Retina (tissue), 1 donor: ENCODE measurements at places on chromosomes 1 and 21.

DNA sequence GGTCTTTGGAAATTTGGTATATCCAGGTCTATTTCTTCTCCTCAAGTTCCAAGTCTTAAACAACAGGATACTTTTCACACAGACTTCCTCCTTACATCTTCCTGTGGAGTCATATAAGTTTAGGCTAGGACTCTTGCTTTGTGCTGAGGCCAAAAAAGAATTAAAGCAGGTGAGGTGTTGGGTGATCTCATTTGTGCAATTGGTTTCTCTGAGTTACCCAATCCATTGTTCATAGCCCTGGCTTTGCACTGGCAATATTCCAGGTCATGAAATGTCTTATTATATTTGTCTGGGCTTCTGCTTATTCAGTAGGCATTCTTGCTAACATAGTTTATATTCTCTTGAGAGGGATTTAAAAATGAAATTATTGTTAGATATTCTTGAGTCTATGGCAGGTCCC is 14.1 kb upstream of the KIAA0040 start:
- no peak for DNase-seq

DNA sequence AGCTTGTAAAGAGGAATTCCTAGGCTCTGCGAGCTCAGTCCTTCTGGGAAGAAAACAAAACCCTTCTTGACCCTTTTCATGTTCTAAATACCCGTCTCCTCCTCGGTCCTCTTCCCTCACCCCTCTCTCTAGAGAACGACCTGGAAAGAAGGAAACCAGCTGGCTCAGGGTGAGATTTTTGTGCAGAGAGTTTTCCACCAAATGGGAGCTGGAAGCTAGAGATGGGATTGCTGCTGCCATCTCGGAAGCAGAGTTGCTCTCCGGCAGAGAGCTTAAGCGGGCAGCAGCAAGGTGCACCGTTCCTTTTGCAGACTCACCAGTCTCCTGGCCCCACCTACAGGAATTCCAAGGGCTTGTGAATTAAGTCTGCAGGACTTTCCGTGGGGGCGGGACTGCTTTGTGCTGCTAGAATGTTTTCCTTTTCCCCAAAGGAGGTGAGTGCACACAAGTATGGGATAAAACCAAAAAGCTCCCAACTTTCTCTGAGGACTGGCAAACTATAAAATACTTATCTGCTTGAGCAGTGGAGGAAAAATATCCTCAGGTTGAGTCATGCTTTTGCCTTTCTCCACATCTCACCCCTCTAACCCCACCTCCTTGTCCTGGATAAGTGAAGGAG is 29.1 kb upstream of the KIAA0040 start:
- no peak for DNase-seq

- DNase-seq: no peak
Observed at GRCh38 chr1:173451981-173452380, 25.2 kb upstream of the PRDX6 start.

DNA sequence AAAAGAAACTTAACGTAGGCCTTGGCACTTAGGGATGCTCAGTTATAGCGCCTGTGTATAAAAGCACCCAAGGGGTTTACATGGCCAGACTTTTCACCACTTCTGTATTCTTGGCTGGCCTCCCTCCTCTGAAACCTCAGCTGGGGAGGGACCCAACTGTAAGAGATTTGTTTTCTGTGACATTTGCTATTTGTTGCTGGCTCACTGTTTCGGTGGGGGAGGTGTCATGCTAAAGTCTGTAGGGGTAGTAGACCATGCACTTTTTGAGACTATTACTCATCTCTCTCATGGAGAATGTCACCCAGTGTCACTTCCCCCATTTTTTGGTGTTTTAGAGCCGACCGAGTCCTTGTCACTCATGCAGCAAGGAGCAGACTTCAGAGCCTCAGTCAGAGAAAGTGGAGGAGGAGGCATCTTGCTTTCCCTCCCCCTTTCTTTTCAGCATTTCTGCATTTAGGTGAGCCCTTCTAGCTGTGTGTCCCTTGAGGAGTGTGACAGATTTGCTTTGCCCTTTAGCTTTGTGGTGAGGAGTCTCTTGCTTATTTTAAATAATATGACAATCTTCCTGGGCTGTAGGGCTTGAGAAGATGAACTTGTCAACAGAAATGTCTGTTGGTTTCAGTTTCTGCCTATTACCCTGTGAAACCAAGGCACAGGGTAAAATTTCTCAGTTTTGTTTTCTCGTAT is 160.1 kb downstream of the FASLG start:
- DNase-seq: no peak

GRCh38 chr1:20731057-20731991 is 1.2 kb downstream of the SH2D5 start:
- DNase-seq: no peak

DNA sequence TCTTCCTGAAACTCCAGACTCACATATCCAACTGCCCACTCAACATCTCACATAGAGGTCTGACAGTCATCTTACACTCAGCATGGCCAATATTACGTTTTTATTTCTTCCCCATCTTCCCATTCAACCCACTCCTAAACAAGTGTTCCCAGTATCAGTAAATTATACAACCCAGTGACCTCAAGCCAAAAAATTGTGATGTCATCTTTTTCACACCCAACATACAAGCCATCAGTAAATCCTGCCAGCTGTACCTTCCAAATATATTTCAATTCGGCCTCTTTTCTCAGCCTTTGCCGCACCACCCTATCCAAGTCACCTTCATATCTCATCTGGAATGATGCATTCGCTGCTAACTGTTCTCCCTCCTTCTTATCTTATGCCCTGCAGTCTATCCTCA is 19.6 kb downstream of the UBR4 start:
- no peak for DNase-seq

- peak; percentile 76 for DNase-seq
Observed at GRCh38 chr1:53296117-53296749, 31.6 kb downstream of the LRP8 start.

DNA sequence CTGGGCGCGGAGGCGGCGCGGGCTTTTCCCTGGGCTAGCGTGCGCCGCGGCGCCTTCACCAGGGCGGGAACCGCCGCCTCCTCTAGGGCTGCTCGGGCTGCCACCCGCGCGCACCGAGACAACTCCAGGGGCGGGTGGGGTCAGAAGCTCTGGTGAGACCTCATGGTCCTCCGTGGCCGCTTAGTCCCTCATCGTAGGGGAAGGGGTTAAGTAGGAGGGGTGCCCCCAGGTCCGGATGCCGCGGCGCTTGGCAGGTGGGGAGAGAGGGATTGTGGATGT is 559 bp downstream of the SERTAD4 start:
- DNase-seq: peak; percentile 74

DNA sequence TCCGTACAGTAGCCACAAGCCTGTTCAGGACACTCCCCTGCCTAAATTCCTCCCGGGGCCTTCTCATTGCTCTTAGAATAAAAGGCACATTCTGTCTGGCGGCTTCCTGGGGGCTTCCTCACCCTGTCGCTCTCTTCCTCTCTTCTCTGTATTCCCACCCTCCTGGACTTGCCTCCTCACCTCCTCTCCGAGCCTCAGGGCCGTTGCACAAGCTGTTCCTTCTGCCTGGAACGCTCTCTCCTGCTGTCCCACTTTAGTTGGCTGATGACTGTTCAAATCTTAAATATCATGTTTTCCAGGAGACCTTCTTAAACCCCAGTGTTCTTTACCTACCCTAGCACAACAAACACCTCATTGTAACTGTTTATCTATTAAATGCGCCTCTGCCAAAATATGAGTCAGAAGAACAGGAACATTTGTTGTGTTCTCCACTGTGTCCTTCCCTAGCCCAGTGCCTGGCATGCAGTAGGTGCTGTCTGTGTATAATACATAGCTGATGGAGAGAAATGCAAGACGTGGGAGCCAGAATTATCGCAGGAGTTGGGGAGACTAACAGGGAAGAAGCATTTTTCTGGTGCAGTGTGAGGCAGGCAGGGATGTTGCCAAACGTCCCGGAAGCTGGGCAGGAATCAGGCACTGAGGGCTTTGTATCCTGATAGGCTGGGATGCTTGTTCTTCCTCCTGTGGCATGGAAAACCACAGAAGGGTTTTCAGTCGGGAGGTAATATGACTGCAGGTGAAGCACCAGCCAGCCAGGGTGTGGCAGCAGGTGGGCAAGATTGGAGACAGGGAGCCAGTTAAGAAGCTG is 24.1 kb upstream of the THRAP3 start:
- no peak for DNase-seq

GRCh38 chr1:91545506-91546300 is 45.1 kb downstream of the CDC7 start:
- DNase-seq: no peak

DNA sequence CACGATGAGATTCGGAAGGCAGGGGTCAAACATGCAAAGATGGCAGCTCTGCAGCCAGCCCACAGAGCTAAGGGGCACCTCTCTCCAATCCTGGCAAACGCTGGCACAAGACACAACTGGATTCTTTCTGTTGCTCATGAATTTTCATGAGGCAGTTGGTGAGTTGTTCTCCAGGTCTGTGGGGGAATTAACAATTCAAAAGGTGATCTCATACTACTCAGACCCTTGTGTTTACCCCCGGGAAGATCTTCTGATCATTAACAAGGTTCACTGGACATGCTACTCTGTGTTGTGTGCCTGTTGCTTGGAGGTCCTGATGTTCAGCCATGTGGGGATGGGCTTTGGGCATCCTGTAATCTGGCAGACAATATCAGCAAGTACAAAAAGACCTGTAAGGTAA is 128.9 kb downstream of the HHAT start:
- DNase-seq: no peak
